ENCODE measurements at places on chromosomes 16 and 17.

DNA sequence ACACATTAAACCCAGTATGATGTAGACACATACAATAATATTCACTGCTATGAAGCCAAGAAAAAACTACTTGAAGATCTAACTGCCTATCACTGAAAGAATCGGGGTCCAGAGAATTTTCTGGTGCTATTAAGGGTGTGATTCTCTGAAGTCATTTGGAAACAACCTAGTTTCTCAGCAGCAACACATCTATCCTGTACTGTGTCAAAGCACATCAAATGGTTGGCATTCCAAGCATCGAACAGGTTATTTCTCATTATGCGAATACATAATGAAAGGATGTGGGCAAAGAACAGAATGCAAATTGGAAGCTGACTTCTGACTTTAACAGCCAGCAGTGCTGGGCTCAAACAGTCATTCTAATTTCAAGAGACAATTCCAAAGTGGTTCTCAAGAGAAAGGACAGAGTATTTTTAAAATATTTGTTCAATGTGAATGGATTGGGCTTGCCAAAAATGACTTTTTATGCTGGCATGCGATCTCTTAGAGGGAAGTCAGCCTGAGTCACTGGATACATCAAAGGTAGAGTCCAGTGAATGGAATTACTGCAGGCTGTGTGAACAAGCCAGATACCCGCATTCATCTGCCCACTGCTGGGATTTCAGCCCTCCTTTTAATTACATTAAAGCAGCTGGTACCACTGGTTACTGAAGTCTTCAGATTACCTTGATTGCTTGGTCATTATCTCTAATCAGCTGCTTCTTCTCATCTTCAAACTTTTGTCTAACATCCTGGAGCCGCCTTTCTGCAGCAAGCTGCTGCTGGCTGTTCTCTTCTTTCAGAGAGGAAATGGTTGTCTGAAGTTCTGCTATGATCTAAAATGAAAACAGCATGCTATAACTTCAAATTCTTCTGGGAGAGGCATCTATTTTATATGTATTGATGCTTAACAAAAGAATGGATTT is 181.2 kb upstream of the AXIN2 start:
- no peak for DNase-seq

DNA sequence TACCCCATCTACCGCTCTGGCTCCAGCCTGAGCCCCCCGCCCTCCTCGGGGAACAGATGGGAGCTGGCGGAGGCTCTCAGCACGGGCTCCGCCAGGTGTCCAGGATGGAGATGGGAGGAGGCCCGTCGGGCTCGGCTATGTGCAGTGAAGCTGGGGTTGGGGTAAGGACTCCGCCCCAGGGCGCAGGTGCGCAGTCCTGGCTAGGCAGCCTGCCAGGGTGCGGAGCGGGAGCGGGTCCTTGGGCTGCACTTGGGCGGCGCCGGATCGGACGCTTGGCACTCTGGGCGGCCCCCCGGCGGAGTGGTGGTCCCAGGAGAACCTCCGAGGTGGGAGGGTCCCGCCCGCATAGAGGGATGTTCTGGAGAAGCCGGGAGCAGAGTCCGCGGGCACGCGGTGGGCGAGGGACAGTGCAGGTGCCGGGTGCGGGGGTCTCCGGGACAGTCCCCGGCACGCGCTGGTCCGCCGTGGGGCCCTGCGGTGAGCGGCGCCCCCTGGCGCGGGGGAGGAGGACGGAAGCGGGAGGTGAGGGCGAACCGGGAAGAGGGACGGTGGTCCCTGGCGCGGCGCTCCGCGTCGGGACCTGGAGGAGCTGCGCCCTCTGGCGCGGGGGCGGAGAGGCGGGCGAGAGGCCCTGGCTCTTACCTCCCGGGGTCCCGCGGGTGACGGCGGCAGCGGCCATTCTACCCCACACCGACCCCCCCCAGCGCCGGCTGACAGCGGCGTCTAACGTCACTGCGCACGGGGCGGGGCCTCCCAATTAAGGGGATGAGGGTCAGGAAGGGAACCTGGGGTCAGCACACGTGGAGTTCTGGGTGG is at the start of gene CAMTA2:
TSS of gene CAMTA2 (minus strand) at position 725 of the 816 bp plus-strand sequence. CDS start 1,453 bp downstream, outside the sequence.
- peak; percentile 82 for DNase-seq

DNA sequence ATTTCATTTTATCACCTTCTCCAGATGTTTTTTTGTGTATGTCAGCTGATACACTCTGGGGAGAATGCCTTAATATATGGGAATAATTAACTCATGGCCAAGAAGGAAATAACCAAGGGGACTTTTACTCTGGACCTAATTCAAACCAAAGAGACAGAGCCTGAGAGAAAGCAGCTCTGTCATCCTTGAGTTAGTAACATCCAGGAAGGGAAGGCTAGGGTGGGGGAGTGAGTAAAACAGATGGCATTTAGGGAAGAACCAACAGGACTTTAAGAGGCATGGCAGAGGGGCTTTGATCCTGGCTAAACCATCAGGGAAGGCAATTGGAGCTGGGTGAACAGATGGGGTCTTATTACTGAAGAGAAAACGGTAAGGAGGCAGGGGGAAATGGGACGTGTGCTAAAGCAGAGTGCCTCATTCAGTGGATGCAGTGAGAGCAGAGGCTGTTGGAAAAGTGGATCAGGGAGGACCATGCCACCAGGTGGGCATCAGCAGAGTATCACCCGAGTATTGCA is 2.5 kb upstream of the SMPD3 start:
- no peak for DNase-seq

GRCh38 chr17:29664743-29665480 is 42.2 kb upstream of the CORO6 start:
- DNase-seq, result no peak

DNA sequence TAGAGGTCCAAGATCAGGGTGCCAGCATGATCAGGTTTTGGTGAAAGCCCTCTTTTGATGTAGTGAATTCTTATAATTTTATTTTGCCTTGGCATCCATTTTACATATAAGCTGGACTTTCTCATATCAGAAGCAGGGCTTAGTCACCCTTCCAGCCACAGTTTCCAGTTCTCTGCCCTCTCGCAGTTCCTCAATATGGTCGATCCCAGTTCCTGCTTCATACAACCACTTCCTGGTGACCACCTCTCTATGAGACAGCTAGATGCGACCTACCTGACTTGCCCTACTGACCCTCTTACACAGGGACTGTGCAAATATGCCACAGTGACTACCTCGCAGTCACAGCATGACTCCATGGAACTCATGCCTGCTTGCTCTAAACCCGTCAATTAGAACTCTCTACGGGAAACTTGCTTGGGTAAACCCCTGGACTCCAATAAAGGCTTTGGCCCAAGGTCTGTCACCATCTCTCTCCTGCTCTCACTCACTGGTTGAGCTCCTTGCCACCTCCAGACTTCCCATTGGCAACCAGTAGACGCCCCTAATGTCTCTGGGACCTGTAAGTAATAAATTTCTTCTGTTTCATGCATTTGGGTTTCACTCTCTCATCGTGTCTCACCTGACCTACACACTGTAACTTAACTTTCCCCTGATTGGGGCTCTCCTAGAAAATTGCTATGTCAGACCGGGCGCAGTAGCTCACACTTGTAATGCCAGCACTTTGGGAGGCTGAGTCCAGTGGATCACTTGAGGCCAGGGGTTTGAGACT is 21.4 kb downstream of the CD300LG start:
- peak; percentile 83 for DNase-seq

DNA sequence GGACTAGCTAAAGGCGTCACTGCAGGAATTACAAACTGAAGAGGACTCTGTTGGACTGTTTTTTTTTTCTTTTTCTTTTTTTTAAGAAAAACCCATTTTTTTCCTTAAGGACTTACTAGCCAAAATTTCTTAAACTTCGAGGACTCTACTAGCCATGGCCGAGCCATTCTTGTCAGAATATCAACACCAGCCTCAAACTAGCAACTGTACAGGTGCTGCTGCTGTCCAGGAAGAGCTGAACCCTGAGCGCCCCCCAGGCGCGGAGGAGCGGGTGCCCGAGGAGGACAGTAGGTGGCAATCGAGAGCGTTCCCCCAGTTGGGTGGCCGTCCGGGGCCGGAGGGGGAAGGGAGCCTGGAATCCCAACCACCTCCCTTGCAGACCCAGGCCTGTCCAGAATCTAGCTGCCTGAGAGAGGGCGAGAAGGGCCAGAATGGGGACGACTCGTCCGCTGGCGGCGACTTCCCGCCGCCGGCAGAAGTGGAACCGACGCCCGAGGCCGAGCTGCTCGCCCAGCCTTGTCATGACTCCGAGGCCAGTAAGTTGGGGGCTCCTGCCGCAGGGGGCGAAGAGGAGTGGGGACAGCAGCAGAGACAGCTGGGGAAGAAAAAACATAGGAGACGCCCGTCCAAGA is 878 bp downstream of the HEXIM1 start:
- DNase-seq, result peak; percentile 75

DNA sequence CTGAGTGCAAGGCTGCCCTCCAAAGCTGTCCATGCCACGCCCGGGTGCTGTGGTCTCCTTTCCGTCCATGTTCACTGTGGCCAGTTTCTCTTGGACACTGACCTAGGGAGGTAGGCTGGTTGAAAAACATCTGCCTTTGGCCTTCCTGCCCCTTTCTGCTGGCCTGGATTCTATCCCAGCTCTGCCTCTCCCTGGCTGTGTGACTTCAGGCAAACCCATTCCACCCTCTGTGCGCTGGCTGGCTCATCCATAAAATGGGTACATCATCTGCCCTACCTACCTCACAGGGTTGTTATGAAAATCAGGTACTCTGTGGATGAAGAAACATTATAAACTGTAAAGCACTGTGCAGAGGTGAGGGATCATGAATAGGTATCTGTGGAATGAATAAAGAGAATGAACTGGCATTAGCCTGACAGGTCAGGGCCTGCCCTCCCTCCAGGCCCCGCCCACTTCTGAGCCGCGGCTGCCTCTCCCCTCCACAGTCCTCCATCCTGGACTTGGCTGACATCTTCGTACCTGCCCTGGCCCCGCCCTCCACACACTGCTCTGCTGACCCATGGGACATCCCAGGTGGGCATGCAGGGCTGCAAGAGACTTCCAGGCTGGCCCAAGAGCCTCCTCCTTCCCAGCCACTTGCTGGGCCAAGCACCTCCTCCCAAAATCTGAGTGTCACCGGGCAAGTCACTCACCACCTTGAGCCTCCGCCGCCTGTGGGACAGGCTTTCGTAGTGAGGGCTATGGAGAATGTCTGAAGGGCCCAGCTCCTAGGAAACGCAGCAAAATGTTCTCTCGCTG is 7.0 kb upstream of the SPATA20 start:
- no peak for DNase-seq

GRCh38 chr16:56894331-56894917 is 29.4 kb downstream of the SLC12A3 start:
- no peak for DNase-seq

- no peak for DNase-seq
These were observed 23.5 kb upstream of the RPL13 start for GRCh38 chr16:89536886-89537548.
